ENCODE measurements at places on chromosomes 4 and X.
A peak's percentile ranks its signal among the peaks of the same experiment; 100 is the strongest.

- peak; percentile 92 for DNase-seq
- peaks cover 27% of the 10 kb centered on the region for H3K4me1 ChIP-seq
- H3K36me3 ChIP-seq = no peaks in the 10 kb centered on the region
- H3K27me3 ChIP-seq = no peaks in the 10 kb centered on the region
- H3K27ac ChIP-seq = peak overlapping the region; percentile 79
Observed at GRCh38 chr4:41611881-41612871, 74.2 kb downstream of the LIMCH1 start.

- no peak overlapping the region for H3K4me3 ChIP-seq
- H3K4me1 ChIP-seq = peaks cover 4% of the 10 kb centered on the region
- peak; percentile 25 for DNase-seq
- no peaks in the 10 kb centered on the region for H3K27me3 ChIP-seq
- H3K27ac ChIP-seq = no peak overlapping the region
Observed at GRCh38 chr4:71663780-71664179, 120.1 kb downstream of the GC start.

DNA sequence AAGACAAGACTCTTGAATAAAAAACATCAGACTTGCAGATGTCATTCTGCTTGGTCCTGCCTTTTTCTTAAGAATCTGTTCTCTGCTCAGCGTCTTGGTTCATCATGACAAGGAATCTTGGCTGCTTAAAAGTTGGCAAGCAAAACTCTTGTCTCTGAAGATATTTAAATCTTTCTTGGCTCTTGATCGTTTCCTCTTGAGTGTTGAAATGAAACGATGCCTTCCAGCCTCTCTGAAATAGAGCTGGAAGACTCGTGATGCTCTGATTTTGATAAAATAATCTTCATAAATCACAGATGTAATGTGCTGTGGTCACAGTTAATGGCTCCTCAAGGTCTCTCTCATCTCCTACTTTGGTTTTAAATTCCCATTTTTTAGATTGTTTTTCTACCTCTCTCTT lies 39.9 kb upstream of the TMEM192 start:
- H3K4me1 ChIP-seq = no peaks in the 10 kb centered on the region
- no peaks in the 10 kb centered on the region for H3K36me3 ChIP-seq
- DNase-seq = no peak
- no peak overlapping the region for H3K27ac ChIP-seq
- no peaks in the 10 kb centered on the region for H3K27me3 ChIP-seq
- H3K4me3 ChIP-seq = no peak overlapping the region

DNA sequence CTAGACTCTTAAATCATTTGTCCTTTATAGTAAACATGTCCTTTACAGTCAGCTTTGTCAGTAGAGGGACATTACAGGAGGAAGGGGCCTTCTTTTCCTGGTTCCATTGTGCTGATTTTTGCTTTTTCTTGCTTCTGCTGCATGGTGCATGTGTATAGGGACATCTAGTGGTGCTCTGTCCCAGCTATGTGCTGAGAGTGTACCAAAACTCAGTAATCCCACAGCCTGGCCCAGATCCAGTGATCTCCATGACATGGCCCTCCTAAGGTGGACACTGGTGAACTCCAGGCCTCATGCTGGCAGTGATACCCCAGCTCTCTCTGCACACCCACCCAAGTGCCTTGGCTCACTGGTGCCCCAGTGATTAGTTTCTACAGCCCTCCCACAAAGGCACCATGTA lies 45.2 kb downstream of the MAGEB17 start:
- no peaks in the 10 kb centered on the region for H3K36me3 ChIP-seq
- H3K27ac ChIP-seq = no peak overlapping the region
- H3K27me3 ChIP-seq = no peaks in the 10 kb centered on the region
- peaks cover 10% of the 10 kb centered on the region for H3K4me1 ChIP-seq
- no peak overlapping the region for H3K4me3 ChIP-seq
- peak; percentile 42 for DNase-seq

DNA sequence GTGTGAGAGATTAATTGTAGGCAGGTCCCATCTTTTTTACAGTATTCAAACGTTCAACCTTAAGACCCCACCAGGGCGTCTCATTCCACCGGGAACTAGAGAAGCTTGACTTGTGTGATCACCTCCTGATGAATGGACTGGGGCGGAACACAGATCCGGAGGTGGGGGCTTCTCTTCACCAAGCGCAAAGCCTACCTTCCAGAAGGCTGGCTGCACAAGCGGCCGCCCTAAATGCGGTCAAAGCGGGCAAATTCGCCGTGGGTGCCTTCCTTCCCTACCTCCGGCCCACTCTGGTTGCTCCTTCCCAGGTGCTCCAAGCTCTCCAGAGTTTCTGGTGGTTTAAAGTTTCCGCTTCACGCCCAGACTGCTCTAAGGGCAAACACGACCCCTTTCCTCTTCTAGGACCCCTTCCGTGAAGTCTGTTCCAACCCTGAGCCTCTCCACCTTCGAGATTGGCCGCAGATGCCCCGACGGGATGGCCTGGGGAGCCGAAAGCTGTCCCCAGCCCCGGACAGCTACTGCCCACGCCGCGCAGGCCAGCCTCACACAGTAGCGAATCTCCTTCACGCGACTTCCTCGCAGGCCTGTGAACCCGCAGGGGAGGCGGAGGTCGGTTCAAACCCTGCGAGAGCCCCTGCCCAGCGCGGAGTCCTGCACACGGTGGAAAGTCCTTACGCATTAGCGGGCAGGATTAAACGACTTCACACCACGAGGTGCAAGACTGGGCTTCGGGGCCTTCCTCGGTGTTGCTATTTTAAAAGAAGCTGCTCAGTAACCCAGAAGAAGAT lies 1.6 kb upstream of the WWC2 start:
- DNase-seq = no peak
- no peaks in the 10 kb centered on the region for H3K27me3 ChIP-seq
- H3K27ac ChIP-seq = no peak overlapping the region
- H3K36me3 ChIP-seq = no peaks in the 10 kb centered on the region
- peak overlapping the region; percentile 93 for H3K4me3 ChIP-seq

GRCh38 chr4:159498446-159499115 lies 395.7 kb downstream of the RAPGEF2 start:
- H3K36me3 ChIP-seq = no peaks in the 10 kb centered on the region
- no peak overlapping the region for H3K4me3 ChIP-seq

GRCh38 chr4:186981161-186981560 lies 257.5 kb upstream of the FAT1 start:
- no peak for DNase-seq
- no peak overlapping the region for H3K27ac ChIP-seq
- H3K36me3 ChIP-seq = no peaks in the 10 kb centered on the region

DNA sequence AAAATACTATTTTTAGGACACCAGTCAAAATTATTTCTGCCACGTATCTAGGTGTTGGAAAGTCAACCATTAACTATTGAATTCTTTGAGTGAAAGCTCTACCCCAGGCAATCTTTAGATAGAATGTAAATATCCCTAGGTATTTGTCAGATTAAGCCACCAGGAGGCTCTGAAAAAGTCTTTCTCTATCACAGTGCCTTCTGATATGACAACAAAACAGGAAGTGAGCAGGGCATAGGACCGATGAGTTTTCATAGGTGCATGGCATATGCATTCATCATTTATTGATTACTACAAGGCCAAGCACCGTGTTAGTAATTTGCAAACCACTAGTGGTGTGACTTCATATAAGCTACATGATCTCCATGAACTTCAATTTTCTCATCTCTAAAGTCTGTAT lies 333.6 kb upstream of the F9 start:
- H3K4me1 ChIP-seq = peaks cover 38% of the 10 kb centered on the region
- no peak overlapping the region for H3K4me3 ChIP-seq
- H3K27ac ChIP-seq = no peak overlapping the region
- DNase-seq = peak; percentile 4
- no peaks in the 10 kb centered on the region for H3K27me3 ChIP-seq

GRCh38 chr4:98318521-98318920 lies 57.3 kb downstream of the RAP1GDS1 start:
- H3K36me3 ChIP-seq = peaks cover 3% of the 10 kb centered on the region
- no peaks in the 10 kb centered on the region for H3K27me3 ChIP-seq
- H3K4me1 ChIP-seq = no peaks in the 10 kb centered on the region
- H3K27ac ChIP-seq = no peak overlapping the region

DNA sequence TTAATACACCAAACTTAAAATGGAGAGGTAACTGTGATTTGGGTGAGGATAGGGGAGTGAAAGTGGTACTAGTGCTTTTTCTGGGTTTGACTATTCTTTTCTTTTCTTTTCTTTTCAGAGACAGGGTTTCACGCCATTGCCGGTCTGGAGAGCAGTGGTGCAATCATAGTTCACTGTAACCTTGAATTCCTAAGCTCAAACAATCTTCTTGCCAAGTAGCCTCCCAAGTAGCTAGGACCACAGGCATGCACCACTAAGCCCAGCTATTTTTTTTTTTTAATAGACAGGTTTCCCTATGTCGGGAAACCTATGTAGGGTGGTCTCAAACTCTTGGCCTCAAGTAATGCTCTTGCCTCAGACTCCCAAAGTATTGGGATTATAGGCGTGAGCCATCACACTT lies 3.0 kb upstream of the ARMCX4 start:
- H3K27ac ChIP-seq = no peak overlapping the region
- no peak for DNase-seq
- H3K4me3 ChIP-seq = no peak overlapping the region
- H3K36me3 ChIP-seq = no peaks in the 10 kb centered on the region
- no peaks in the 10 kb centered on the region for H3K4me1 ChIP-seq

GRCh38 chr4:131430302-131430701 lies 1718.8 kb upstream of the PCDH10 start:
- H3K27me3 ChIP-seq = no peaks in the 10 kb centered on the region
- peak; percentile 10 for DNase-seq
- no peak overlapping the region for H3K4me3 ChIP-seq
- no peaks in the 10 kb centered on the region for H3K4me1 ChIP-seq
- no peaks in the 10 kb centered on the region for H3K36me3 ChIP-seq
- no peak overlapping the region for H3K27ac ChIP-seq

- H3K36me3 ChIP-seq = no peaks in the 10 kb centered on the region
- H3K27ac ChIP-seq = no peak overlapping the region
- DNase-seq = no peak
- H3K4me1 ChIP-seq = no peaks in the 10 kb centered on the region
Observed at GRCh38 chr4:83993774-83994173, 457.9 kb downstream of the GPAT3 start.

DNA sequence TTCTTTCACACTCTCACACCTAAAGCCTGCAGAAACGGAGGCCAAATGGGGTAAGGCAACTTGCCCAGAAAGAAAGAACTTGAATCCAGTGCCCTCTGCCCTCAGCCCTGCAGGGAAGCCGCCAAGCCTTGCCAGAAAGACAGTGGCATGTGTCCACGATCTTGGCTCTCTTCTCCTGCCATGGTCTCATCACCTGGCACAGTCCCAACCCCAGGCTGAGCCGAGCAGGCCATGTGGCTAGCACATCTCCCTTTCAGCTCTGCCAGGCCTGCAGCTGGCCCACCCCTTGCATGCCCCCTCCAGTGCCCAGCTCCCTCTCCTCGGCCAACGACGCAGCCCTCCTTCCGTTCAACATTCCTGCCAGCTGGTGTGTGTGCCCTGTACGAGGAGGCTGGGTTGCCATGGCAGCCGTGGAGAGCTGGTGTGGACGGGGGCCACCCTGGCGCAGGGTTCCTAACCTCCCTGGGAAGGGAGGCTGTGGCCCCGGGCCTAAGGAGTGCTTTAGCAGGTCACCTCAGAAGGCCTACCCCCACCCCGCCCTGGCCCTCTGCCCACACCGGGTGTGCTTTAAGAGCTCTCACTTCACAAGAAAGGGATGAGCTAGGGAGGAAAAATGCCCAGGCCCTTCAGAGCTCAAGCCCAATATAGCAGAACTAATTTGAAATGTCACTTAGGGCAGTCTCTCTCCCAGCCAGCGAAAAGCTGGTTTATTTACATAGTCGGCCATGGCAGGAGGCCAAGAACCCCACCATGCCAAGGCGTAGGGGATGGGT lies 73.0 kb upstream of the PJA1 start:
- DNase-seq = no peak
- H3K4me3 ChIP-seq = no peak overlapping the region
- H3K4me1 ChIP-seq = no peaks in the 10 kb centered on the region

- peak overlapping the region; percentile 99 for H3K27ac ChIP-seq
- peaks cover 17% of the 10 kb centered on the region for H3K36me3 ChIP-seq
- DNase-seq = no peak
- H3K27me3 ChIP-seq = no peaks in the 10 kb centered on the region
Observed at GRCh38 chr4:169226565-169226964, 44.2 kb downstream of the SH3RF1 start.

- H3K27me3 ChIP-seq = no peaks in the 10 kb centered on the region
- no peaks in the 10 kb centered on the region for H3K36me3 ChIP-seq
- no peak overlapping the region for H3K27ac ChIP-seq
- DNase-seq = peak; percentile 7
Observed at GRCh38 chr4:125849869-125850268, 535.1 kb downstream of the FAT4 start.

DNA sequence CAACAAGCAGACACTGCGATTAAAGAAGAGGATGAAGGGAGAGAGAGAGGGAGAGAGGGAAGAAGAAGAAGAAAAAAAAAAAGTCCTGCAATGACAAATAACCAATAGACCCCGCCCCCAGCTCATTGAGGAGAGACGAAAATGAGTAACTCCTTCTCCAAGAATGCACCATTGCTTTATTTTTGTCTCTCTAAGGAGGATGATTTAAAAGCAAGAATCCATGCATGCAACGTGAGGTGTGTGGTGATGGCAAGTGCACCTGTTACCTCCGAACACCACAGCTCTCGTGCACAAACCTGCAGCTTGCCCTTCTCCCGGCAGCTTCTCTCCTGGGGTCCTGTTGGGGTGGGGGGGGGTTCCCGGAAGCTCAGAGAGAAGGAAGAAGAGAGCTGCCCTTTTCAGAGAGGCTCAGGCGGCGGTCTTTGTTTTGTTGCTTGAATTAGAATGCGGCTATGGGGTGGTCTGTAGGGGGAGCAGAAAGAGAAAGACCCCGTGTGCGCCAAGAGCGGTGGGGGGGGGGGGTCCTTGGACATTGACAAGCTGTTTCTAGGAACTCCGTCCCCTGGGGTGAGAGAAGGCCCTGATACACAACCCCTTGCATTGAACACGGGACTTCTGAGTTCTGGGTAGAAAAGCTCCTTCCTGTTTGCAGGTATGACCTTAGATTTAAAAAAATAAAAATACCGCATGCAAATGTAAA lies 100.7 kb downstream of the CRLF2 start:
- DNase-seq = no peak
- H3K4me1 ChIP-seq = no peaks in the 10 kb centered on the region
- peaks cover 16% of the 10 kb centered on the region for H3K27me3 ChIP-seq
- no peak overlapping the region for H3K4me3 ChIP-seq

DNA sequence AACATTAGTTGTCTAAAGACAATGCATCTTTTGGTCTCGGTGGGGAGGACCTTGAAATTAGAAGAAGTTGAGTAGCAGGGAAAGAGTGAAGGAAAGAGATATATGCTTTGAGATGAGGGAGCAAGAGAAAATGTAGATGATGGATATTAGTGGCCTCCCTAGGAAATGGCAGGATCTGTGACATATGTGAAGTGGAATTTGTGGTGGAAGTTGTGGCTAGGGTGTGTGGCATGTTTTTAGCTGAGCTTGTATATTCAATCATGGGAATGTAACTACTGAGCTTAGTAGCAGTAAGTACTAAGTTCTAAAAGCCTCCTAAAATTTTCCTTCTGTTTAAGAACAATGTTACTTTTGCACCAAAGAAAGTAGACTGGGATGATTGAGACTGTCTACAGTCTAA lies 382.8 kb upstream of the CTSO start:
- H3K27ac ChIP-seq = no peak overlapping the region
- no peaks in the 10 kb centered on the region for H3K4me1 ChIP-seq
- DNase-seq = no peak
- H3K4me3 ChIP-seq = no peak overlapping the region
- H3K36me3 ChIP-seq = no peaks in the 10 kb centered on the region
- no peaks in the 10 kb centered on the region for H3K27me3 ChIP-seq
